ENCODE measurements at places on chromosomes 4 and X.

DNA sequence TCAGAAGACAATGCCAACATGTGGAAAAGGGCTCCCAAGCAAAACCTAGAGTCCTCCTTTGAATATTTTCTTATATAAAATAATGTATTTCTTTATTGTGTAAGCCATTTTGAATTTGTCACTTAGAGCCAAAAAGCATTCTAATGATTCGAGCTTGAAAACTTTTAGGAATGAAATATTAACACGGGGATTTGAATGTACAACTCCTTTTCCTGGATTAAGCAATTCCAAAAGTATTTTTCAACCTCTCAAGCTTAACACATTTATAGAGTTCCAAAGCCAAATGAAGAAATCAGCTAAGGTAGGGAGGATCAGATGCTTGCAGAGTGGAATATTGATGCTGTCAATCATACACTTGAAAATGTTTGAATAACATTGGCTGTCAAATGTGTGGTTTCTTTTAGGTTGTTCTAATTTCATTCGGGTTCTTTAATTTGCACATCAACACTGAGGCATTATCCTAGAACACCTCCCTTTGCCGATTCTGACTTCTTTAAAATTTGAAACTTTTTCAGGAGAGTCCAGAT lies 67.2 kb upstream of the ETNPPL start:
- no peak for DNase-seq

GRCh38 chr4:58600290-58600689 lies 1490.1 kb upstream of the IGFBP7 start:
- DNase-seq = no peak

- no peak for DNase-seq
Observed at GRCh38 chr4:154686838-154687237, 57.0 kb upstream of the LRAT start.

DNA sequence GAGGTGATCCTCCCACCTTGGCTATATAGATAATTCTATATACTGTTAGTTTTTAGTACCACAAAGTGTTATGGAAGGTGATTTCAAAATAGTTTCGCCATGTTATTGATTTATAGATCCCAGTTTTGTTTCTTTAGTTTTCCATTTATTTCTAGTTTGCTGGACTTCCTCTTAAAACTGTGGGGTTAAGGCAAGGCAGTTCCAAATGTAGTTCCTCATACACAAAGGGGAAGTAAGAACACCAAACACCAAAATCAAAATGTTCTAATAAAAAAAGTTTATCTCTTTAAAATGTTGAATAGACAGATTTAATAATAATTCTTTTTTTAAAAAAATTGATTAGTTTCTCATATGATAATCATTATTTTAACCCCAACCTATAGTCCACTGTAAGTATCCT lies 6.8 kb upstream of the CISD2 start:
- no peak for DNase-seq

DNA sequence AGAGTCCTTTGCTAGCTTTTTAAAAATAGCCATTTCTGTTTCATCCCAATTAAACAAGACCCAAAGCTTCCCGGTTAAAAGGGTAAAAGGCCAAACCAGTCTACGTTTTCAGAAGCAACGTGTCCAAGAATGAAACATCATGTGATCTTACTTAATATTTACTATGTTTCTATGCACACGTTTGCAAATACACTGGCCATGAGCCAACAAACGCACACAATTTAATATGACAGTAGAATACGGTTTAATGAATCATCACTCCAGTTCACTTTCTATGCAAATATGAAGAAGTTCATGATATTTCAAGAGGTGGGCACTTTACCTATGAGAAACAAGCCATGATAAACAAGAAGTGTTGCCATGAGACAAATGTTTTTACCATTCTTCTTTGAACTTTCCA lies 4.3 kb downstream of the NR0B1 start:
- no peak for DNase-seq

- DNase-seq = no peak
Observed at GRCh38 chrX:38352362-38352761, at the start of gene OTC. Gene OTC (plus strand): TSS chrX:38352604. CDS start chrX:38352697, 93 bp downstream.

GRCh38 chr4:734075-734474 lies 28.4 kb downstream of the PCGF3 start:
- no peak for DNase-seq

DNA sequence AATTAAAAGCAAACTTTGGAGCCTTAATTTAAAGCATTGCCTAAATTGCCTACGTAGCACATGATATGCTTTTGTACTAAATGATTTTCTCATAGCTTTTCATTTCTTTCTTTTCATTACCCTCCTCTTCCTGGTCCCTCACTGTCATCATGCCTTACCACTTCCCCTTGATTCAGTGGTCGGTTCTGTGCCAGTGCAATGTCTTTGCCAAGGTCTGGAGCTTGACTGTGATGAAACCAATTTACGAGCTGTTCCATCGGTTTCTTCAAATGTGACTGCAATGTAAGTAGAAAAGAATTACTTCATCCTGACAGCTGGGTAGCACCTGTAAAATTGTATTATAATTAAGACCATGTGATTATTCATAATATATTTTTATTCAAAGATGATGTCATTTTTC lies 72.5 kb downstream of the C4orf46 start:
- DNase-seq = no peak

Data from GM12892 (cell line).